CD4-positive, alpha-beta T cell treated with Interleukin-17A for 4 hours (primary cell): ENCODE measurements at places on chromosomes 4 and X.

- DNase-seq: no peak
Observed at GRCh38 chr4:73070074-73070390, 516 bp upstream of the COX18 start.

DNA sequence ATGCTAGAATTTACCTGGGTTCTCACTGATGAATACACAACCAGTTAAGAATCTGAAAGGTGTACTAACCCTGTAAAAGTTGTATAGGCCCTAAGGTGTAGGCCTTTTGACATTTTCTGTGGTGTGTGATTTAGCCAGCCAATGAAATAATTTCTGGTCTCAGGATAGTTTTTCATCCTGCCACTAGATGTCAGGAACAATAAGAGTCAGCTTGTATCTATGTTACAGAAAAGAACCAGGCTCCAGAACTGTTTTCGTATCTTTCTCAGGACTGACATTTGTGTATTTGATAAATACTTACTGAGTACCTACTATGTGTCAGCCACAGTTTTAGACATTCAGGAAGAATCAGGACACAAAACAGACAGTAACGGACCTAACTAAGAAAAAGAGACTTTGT, 673.6 kb upstream of the TENM3 start:
- DNase-seq: no peak

GRCh38 chrX:51759055-51759839, 16.0 kb downstream of the GSPT2 start:
- no peak for DNase-seq

- DNase-seq: peak; percentile 19
Observed at GRCh38 chr4:169620880-169621248, 486 bp downstream of the CLCN3 start.

DNA sequence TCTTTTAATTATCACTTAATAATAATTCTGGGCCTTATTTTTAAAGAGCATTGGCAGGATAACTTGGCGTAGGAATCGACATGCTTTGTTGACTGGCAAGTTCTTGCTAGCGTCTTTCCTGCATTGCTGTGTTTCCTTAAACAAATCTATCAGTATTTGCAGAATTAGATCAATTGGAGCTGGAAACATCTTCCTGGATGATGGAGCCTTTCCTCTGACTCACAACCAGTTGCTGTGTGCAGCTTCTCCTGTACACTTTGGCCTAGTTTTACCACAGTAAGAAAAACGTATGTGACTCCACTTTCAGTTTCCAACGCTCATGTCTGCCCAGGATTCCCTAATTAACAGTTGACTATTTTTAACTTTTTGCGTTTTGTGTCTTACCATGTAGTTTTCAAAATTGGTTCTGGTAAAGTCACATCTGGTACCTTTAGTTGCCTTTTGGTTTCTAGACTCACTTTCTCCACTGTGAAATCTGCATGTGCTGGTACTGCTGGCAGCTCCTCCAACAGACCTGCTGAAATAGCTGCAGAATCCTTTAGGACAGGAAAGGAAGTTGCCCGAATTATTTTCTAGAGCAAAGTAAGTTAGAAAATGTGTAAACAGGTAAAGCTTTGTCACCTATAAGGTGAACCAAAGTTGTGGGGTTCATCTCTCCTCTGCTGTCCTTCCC, 553.2 kb upstream of the FAT1 start:
- DNase-seq: no peak

DNA sequence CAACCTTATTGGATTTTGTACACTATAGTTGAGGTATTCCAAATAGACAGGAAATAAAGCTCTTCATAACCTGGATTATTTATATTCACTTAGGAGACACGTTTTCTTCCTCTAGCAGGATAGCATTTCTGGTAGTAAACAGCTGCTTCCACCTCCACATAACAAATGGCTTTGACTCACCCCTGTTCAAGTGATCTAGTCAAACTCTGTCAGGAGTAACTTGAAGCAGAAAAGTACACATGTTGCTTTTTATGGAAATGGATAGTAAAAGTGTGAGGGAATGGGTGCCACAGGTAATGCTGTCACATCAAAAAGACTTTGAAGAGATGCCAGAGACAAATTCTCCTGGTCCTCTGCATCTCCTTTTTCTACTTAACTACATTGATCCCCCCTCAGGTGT, 258.7 kb upstream of the SLC7A11 start:
- no peak for DNase-seq

- DNase-seq: peak; percentile 32
Observed at GRCh38 chr4:112287258-112287989, 1.7 kb upstream of the TIFA start.

DNA sequence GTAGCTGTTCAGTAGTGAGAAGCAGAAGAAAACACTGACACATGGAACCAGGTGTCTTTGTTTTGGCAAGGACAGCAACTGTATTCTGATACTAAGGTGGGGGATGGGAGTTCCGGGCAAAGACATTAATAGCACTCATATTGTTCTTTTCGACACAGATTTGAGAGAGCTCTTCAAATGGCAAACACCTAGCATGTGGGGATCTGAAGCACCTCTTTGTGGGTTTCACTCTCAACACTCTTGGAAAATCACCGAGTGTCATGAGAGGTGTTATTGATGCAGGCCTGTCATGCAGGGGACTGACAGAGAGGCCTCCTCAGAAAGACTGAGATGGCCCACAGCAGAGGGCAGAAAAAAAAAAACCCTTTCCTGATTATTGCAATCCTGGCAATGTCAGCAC, 228.4 kb upstream of the VCX start:
- no peak for DNase-seq

- peak; percentile 57 for DNase-seq
Observed at GRCh38 chrX:151393514-151393913, 3.5 kb upstream of the VMA21 start.
